ENCODE measurements at places on chromosomes 5 and 9. TPM values are rescaled to one million over a fixed set of nuclear protein-coding genes. Genes with fewer than 3 reads are reported as not detected.

The ACTBL2 gene
- not detected for total RNA-seq

The CD74 gene
- total RNA-seq, result 405 TPM

The EGR1 gene
- total RNA-seq, result 139 TPM

The SPATA24 gene
- total RNA-seq, result not detected

The CWC27 gene
- 14.0 TPM for total RNA-seq

The ARID3C gene
- not detected for total RNA-seq

The PRR7 gene
- 1.3 TPM for total RNA-seq

The FAM169A gene
- 2.9 TPM for total RNA-seq

The GLE1 gene
- 11.5 TPM for total RNA-seq

The TMEFF1 gene
- not detected for total RNA-seq

The FCN2 gene
- total RNA-seq, result not detected
